NCI-H2081 treated with DMSO at 0.1 percent for 48 hours (cell line): ENCODE measurements at places on chromosomes 3 and 15.

- no peak for DNase-seq
Observed at GRCh38 chr3:149417174-149417573, 39.7 kb upstream of the TM4SF1 start.

DNA sequence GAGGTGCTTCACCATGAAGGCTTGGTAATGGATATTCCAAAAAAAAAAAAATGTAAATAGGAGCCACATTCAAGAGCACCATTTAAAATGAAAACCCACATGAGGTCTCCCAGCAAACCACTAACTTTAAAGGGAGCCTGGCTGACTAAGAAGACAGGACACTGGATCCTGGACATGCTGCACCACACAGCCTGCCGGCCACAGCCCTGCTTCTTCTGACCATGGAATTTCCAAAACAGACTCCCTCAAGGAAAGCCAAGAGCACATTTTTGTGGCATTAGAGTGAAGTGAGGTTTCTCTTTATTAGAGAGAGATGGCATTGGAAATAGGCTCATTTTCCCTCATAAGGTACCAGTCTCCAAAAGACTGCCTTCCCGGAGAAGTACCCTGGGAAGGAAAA lies 113.9 kb downstream of the RORA start:
- DNase-seq, result no peak

DNA sequence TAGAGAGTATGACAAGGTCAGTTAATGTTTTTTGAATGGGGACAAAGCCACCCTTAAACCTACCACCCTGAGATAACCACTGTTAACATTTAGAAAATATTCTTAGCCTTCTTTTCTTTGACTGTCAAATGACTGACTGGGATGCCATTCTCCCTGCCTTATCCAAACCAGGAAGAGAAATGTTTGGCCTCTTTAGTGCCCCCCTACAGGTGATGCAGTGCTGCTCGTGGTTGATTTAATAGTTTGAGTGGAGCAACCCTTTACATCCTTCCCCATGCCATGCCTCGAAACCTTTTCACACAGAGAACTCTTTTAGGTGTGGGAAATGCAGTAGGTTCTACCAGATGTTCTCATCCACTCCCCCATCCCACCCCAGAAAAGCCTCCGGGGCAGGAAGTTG lies 38.7 kb upstream of the UMPS start:
- DNase-seq, result no peak

DNA sequence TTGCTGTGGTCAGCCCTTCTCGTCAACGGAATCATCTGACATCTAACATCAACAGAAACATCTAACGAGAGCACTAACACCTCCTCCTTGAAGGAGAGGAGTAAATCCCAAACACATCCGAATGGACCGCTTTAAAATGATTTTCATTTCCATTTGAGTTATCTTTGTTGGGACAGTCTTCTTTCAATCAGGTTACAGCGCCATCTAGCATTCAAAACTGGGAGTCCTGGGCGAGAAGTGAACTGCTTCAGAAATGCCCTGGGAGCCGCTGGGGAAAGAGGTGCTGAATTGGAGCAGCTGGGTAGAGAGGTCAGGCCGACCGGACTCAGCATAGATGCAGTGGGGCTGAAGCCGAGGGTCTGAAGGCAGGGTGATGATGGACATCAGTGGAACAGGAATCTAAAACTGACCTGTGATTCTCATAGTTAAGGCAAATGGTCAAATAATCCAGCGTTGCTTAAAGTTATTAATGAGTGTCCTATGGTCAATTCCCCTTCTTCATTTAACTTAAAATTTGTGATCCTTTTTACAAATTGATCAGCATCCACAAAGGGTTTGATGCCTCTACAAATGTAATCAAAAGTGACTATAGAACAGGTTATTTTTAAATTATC lies 170.0 kb upstream of the NDN start:
- DNase-seq, result no peak

GRCh38 chr3:146342989-146343388 lies 92.1 kb upstream of the PLSCR4 start:
- DNase-seq, result no peak

DNA sequence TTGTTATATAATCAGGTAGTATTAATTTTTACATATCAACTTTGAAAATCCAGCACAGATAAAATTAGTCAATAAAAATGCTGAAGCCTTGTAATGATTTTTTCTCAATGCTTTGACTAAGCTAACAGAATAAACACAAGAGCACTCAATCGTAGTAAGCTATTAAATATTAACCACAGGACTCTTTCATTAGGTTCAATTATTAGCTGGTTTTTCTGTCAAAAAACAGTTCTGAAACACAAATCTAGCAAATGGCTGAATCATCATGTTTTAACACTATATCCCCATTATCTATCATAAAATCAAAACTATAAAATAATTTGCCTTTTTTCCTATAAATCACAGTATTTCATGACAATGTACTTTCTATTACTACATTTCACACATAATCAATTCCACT lies 69.6 kb downstream of the PLOD2 start:
- no peak for DNase-seq

DNA sequence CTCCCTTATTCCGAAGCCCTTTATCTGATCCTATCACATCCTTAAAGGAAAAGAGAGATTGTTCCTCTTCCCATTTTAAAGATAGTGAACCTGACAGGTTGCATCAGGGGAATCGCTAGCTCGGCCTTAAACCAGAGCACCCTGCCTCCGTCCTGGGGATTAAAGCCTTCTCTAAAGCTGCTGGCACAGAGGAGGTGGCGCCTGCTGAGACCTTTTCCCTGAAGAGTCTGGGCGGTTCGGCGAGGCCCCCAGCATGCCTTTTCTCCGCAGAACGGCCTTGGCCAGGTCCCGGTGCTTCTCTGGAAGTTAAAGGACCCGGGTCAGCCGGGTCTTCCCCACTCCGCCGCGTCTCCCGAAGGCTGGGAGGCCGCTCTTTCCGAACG lies 593 bp downstream of the FAM219B start:
- no peak for DNase-seq

DNA sequence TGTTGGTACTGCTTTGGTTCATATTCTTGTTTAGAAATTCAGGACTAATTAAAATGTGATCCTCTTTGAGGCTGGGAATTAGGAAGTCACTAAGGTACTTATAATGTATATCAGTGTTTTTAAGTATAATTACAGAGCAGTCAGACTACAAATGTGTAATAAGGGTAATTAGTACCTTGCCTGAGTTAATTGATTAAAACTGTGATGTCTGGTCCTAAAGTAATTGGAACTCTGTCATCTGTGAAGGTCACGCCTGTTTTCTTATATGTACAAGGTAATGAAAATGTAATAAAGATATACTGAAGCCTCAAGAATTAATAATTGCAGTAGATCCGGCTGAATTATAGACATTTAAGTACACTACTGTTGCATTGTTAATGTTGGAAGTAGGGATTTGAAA lies 32.8 kb downstream of the RIOX2 start:
- no peak for DNase-seq

DNA sequence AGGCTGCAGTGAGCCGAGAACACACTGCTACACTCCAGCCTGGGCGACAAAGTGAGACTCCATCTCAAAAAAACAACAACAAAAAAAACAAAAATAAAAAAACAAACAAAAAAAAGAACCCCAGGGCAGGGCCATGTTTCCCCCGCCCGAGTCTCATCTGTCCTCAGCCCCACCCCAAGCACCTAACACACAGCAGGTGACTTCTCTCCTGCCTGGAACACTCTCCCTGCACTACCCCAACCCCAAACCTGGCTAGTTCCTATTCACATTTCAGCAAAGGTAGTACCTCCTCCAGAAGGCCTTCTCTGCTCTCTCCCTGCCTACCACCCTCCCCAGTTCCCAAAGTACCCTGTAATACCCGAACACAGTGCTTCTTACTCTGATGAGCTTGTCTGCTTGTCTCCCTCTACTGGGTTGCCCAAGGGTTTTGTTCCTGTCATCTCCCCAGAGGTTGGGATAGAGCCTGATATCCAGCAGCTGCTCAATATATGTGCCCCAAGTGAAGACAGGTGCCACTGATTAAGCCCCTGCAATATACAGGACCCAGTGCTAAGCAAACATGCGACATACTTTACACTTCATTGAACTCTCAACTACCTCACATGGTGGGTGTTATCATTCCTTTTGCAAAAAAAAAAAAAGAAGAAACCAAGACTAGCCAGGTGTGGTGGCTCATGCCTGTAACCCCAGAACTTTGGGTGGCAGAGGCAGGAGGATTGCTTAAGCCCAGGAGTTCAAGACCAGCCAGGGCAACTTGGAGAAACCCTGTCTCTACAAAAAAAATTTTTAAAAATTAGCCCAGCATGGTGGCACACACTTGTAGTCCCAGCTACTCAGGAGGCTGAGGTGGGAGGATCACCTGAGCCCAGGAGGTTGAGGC lies 103.6 kb downstream of the DAPK2 start:
- no peak for DNase-seq

GRCh38 chr15:92079047-92079446 lies 225.5 kb downstream of the SLCO3A1 start:
- no peak for DNase-seq

DNA sequence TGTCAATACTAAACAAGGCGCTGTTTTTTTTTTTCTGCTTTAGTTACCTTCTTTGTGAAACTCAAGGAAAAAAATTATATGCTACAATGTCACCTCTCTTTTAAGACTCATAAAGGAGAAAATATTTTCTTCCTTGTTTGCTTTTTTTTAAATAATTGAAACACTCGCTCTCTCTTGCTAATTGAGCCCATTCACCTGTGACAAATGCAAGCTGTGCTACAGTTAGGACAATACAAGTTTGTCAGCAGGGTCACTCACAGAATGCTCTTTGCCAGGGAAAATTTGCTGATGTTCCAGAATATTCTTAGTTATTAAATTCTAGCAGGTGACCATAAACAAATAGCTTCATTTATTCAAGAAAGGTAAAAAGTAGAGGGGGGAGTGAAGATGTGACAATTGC lies 375.9 kb upstream of the DPPA4 start:
- DNase-seq, result no peak

DNA sequence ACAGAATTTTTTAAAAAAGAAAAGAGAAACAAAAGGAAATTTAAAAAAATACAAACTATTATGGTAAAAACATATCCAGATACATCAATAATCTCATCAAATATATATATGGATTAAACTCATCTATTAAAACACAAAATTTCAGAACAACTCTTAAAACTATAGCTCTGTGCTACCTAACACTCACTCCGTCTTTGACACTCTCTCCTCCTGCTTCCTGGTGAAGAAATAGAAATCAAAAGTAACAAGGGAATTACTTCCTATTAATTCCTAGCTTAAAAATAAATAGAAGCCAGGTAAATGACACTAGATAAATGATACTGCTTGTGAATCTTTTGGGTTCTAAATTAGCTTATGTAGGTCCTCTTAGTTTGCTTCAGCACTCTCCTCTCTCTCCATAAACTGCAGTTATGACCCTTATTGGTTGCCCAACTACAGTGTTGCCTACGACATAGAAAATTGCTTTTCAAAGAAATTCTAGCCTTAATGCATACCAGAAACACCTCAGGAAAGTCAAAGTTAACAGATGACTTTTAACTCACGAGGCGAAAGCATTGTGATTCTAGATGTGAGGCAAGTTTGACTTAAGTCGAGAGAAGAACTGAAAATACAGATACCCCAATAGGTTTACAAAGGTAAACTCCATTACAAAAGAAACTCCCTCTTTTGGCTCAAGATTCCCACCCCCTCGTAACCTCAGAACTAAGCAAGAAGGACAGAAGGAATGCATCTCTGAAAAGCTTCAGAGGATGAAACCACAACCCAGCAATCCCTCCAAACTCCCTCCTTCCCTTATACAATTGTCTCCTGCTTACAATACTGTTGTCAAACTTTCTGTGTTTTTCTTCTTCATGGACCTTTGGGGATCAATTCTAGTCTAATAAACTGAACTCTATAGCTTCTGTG lies 394.7 kb downstream of the FGF12 start:
- no peak for DNase-seq

- no peak for DNase-seq
Observed at GRCh38 chr3:134928819-134929218, 133.8 kb downstream of the EPHB1 start.

GRCh38 chr3:42688487-42689420 lies 3.4 kb downstream of the KLHL40 start:
- no peak for DNase-seq

GRCh38 chr3:133018921-133019320 lies 19.3 kb upstream of the TMEM108 start:
- no peak for DNase-seq

DNA sequence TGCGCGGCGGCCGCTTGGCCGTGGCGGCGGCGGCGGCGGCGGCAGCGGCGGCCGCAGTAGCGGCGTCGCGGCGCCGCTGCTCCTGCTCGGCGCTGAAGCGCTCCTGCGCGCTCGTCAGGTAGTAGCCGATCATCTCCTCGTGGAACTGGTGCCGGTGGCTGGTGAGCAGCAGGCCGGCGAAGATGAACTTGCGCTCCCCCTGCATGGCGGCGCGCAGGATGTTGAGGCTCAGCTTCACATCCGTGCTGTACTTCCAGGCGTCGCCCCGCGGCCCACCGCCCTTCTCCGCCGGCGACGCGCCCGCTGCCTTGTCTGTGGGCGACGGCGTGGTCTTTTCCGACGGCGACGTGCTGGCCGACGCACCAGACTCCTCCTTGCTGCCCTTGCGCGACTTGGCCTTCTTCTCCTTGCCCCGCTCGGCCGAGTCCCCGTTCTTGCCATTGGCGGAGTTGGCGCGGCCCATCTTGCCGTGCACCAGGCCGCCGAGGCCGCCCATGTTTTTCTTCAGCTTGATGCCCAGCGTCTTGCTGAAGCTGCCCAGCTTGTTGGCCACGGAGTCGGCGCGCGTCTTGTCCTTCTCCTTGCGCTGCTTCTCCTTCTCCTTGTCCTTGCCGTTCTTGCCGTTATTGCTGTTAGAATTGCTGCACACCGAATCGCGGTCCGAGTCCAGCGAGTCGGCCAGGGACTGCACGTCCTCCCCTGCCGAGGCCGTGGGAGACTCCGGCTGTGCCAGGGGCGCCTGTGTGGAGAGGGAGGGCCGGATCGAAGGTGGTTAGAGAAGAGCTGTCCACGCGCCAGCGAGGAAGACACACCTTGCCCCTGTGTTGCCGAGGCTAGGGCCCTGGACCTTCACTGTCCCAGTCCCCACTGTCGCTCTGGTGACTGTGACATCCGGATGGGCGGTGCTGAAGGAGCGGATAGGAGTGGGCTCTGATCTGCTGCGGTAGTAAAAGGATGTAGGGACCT lies 157.6 kb downstream of the KLF13 start:
- DNase-seq, result no peak

DNA sequence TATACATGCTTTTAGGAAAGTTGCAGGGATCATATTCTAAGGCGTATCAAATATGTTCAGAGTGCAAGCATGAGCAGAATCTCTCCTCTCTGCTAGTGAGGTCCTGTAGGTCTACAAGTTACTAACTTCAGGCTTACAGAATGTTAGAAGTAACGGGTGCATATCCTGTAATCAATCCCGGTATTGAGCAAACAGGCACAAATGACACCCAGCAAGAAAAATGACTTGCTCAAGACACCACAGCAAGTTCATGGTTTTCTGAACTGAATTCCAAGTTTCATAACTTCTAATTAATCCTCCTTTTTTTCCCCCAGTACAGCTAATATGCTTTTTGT lies 353.9 kb upstream of the TPRG1 start:
- no peak for DNase-seq

DNA sequence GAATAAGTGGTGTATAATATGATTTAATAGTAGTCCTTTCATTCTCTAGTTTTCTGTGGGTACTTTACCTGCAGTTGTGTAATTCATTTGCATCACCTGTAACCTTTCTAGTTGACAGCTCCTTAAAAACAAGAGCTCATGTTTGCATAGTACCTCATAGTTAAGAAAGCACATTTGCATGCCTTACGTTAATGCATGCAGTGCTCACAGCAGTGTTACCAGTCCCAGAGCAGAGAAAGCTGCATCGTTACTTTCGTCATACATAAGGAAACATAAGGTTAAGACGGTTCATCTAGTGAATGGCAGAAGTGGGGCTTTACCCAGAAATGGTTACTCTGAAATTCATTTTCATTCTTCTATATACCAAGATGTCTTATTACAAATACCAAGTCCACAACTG lies 111.3 kb downstream of the AKAP13 start:
- DNase-seq, result no peak

- peak; percentile 24 for DNase-seq
Observed at GRCh38 chr3:136366289-136366688, 116.1 kb downstream of the PCCB start.
